ENCODE measurements at places on chromosomes 2 and 18. TPM values are rescaled to one million over a fixed set of nuclear protein-coding genes. Genes with fewer than 3 reads are reported as not detected.

The FARP2 gene
- total RNA-seq, result 49.3 TPM

The HYCC2 gene
- total RNA-seq, result 9.9 TPM

GRCh38 chr2:10964052-10964790, 52.5 kb downstream of the KCNF1 start:
- no peaks in the 10 kb centered on the region for H3K36me3 ChIP-seq
- H3K4me1 ChIP-seq, result 0 out of 2 replicates have a peak, but pooled peaks cover 4% of the 10 kb centered on the region
- no peak overlapping the region for H3K27ac ChIP-seq

DNA sequence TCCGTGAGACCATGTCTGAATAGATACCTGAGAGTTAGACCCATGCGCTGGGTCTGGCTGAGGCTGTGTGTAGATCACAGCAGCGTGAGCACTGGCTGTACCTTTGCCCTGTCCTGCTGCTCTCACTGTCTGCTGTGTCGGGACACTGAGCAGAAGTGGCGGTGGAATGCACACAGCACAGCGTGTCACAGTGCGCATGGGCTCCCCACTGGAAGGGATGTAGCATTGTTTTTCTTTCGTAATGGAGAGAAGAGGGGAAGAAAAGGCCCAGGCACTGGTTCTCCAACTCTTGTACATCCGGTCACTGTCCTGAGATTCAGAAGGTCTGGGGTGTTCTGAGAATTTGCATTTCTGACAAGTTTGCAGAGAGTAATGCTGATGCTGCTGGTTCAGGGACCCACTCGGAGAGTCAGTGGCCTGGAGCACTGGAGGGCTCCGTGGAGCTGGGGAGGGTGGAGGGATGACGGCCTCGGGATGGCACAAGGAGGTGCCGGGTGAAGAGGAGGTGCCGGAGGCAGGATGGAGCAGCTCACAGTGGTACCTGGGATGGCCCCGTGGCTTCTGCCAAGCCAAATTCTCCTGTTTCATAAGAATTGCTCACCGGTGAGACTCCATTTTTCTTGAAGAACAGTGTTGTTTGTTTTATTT, 252.8 kb downstream of the LDLRAD4 start:
- H3K4me1 ChIP-seq, result no peaks in the 10 kb centered on the region
- H3K27me3 ChIP-seq, result no peaks in the 10 kb centered on the region
- no peaks in the 10 kb centered on the region for H3K36me3 ChIP-seq
- no peak for DNase-seq
- no peak overlapping the region for H3K27ac ChIP-seq

- DNase-seq, result no peak
- no peaks in the 10 kb centered on the region for H3K4me1 ChIP-seq
Observed at GRCh38 chr2:217530392-217531090, 472.3 kb downstream of the TNS1 start.
